ENCODE measurements at places on chromosomes 3 and 15.
A peak's percentile ranks its signal among the peaks of the same experiment; 100 is the strongest.

DNA sequence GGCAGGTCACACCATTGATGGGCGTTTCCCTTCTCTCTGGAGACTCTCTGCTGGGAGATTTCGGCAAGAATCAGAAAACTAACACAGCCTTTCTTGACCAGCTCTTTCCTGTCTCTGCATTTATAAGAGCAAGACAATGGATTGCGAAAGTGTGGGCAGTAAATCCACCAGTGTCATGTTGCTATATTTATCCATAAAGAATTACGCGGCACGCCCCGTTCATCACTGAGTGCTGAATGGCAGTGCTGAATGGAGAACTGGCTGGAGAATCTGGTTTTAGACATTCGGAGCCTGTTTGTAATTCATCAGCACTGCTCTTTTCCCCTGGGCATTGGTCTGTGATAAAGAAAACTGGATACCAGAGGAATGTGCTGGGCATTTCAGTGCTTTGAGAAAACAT is 2.0 kb upstream of the CEMIP start:
- DNase-seq, result peak; percentile 96
- H3K27ac ChIP-seq, result peak overlapping the region; percentile 76
- H3K27me3 ChIP-seq, result no peaks in the 10 kb centered on the region
- H3K36me3 ChIP-seq, result peaks cover 12% of the 10 kb centered on the region
- 0 out of 2 replicates have a peak overlapping the region, but pooled peaks have one; percentile 1 for H3K4me3 ChIP-seq
- H3K4me1 ChIP-seq, result peaks cover 38% of the 10 kb centered on the region

DNA sequence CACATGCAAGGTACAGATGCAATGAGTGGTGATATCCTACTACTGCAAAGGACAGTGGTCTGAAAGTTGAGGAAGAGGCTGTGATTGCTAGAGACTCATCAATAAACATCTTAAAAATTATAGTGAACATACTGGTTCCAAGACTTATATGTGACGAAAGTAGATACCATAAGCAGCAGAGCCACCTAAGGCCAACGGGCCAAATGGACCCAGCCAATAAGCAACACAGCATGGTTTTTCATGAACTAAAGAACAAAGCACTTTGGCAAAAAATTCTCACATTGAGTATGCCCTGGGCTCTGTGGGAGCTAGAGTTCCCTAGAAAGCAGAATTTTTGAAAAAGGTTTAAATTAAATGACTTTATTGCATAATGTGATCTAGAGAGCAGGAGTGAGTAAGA is 272.1 kb downstream of the SI start:
- no peaks in the 10 kb centered on the region for H3K36me3 ChIP-seq
- H3K27me3 ChIP-seq, result no peaks in the 10 kb centered on the region
- H3K4me1 ChIP-seq, result no peaks in the 10 kb centered on the region
- no peak overlapping the region for H3K27ac ChIP-seq
- no peak overlapping the region for H3K4me3 ChIP-seq

DNA sequence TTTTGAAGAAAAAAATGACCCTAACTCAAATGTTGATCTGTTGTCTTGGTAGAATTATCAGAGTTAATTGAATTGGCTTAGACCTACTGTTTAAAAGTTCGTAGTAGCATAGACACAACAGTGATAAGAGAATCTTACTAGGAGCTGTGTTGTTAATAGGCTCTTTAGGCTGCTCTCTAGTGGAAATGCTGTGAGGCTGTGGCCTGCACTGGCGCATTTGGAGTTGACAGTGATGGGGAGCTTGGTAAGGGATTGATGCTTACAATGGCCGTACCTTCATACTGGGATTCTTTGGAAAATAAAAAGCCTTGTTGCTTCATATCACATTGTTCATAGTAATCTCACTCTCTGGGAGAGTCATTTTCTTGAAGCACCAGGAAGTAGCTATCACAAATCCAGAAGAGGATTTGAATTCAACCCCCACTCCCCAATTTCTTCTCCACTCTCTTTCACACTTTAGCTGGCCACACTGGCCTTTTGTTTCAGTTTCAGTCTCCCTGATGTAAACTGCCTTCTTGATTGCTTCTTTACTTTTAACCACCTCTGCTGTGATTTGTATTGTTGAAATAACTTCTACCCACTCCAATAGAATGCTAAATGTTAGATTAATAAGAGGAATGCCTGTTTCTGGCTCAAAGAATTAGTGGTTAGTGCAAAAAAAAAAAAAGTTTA is 56.6 kb downstream of the CEP63 start:
- no peaks in the 10 kb centered on the region for H3K27me3 ChIP-seq
- peaks cover 13% of the 10 kb centered on the region for H3K36me3 ChIP-seq
- H3K27ac ChIP-seq, result no peak overlapping the region
- H3K4me3 ChIP-seq, result no peak overlapping the region
- no peaks in the 10 kb centered on the region for H3K4me1 ChIP-seq

DNA sequence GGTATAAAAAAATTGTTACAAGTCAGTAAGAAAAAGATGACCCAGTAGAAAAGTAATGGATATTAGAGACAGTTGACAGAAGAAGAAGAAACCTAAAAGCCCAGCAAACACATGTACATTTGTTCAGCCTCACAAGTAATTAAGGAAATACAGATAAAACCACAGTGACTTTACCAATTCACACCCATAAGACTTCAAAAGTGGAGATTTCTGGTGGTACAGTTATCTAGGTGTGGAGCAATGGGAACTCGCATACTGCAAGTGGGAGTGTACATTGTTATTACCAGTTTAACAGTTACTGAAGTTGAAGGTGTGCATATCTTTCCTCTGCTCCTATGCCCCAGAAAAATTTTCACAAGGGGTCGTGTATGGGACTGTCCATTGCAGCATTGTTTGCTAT is 18.1 kb upstream of the MAPKBP1 start:
- peaks cover 28% of the 10 kb centered on the region for H3K36me3 ChIP-seq
- H3K27ac ChIP-seq, result no peak overlapping the region
- no peaks in the 10 kb centered on the region for H3K27me3 ChIP-seq
- DNase-seq, result no peak

DNA sequence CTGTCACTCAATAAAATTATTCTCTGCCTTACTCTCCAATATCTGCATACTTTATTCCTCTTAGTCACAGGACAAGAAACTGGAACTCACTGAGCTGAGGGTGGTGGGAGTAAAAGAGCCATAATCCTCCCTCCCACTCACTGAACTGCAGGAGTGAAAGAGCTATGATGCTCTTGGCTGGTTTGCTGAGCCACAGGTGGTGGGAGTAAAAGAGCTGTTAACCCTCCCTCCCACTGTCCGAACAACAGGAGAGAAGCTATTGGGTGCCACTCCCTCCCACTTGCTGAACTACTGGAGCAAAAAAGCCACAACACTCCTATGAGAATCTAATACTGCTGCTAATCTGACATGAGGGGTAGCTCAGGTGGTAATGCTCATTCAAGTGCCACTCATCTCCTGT is 391.0 kb downstream of the NSUN3 start:
- H3K27ac ChIP-seq, result no peak overlapping the region
- H3K4me3 ChIP-seq, result no peak overlapping the region
- H3K27me3 ChIP-seq, result 0 out of 2 replicates have a peak, but pooled peaks cover 4% of the 10 kb centered on the region
- no peak for DNase-seq
- H3K4me1 ChIP-seq, result no peaks in the 10 kb centered on the region

- no peak for DNase-seq
- H3K4me3 ChIP-seq, result no peak overlapping the region
- H3K36me3 ChIP-seq, result no peaks in the 10 kb centered on the region
Measured at GRCh38 chr3:166052440-166052839, 215.2 kb upstream of the BCHE start.

DNA sequence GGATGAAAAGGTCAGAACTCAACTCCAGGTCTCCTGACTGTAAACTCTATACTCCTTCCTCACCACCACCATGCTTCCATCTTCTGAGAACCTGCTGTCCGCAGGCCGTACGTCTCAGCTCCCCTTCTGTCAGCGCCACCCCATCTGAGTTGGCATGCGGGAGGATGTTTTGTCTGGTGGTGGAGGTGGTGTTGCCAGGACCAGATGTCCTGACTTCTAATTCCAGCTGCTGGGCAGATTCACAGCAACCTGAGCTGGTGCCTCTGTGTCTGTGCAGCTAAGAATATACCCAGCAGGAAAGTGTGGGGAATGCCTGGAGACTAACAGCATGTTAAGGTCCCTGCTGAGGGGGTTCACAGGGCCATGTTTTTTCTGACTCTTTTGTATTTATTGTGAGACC is 23.2 kb downstream of the PLA1A start:
- H3K36me3 ChIP-seq, result no peaks in the 10 kb centered on the region
- no peak overlapping the region for H3K4me3 ChIP-seq
- H3K4me1 ChIP-seq, result no peaks in the 10 kb centered on the region
- no peak overlapping the region for H3K27ac ChIP-seq

- H3K27ac ChIP-seq, result no peak overlapping the region
- no peak overlapping the region for H3K4me3 ChIP-seq
- no peaks in the 10 kb centered on the region for H3K36me3 ChIP-seq
- no peak for DNase-seq
Measured at GRCh38 chr3:28210968-28211713, 30.3 kb upstream of the CMC1 start.

DNA sequence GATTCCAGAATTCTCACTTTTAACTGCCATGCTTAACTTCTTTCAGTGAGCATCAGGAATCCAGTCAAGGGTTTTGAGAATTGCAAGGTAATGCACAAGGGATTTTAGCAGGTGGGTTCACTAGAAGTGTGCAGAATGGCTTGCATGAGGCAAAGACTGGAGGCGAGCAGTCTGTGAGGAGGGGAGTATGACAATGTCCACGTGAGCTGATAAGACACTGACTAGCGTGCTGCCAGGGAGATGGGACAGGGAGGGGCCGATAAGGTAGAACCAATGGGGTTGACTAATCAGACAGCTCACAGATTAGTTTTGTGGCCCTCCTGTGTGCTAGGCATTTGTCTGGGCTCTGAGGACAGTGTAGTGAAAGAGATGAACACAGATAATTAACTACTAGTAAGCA is 102.0 kb upstream of the DAZL start:
- H3K27ac ChIP-seq, result no peak overlapping the region
- DNase-seq, result no peak
- peaks cover 9% of the 10 kb centered on the region for H3K4me1 ChIP-seq
- no peaks in the 10 kb centered on the region for H3K27me3 ChIP-seq

- peak; percentile 73 for DNase-seq
- H3K27ac ChIP-seq, result peak overlapping the region; percentile 95
- H3K36me3 ChIP-seq, result no peaks in the 10 kb centered on the region
- peaks cover 51% of the 10 kb centered on the region for H3K4me1 ChIP-seq
Measured at GRCh38 chr3:81728766-81729544, 32.5 kb downstream of the GBE1 start.

GRCh38 chr3:126557415-126557745 is 1.4 kb downstream of the C3orf22 start:
- no peak for DNase-seq
- no peak overlapping the region for H3K27ac ChIP-seq
- no peak overlapping the region for H3K4me3 ChIP-seq
- no peaks in the 10 kb centered on the region for H3K4me1 ChIP-seq
- no peaks in the 10 kb centered on the region for H3K36me3 ChIP-seq

- no peak overlapping the region for H3K4me3 ChIP-seq
- peak; percentile 70 for DNase-seq
- H3K27ac ChIP-seq, result no peak overlapping the region
- peaks cover 12% of the 10 kb centered on the region for H3K36me3 ChIP-seq
- H3K27me3 ChIP-seq, result no peaks in the 10 kb centered on the region
Measured at GRCh38 chr3:179196098-179196497, 47.9 kb downstream of the PIK3CA start.

GRCh38 chr3:42179110-42179725 is 86.8 kb downstream of the CCK start:
- H3K4me3 ChIP-seq, result 0 out of 2 replicates have a peak overlapping the region, but pooled peaks have one; percentile 14
- H3K4me1 ChIP-seq, result peaks cover 22% of the 10 kb centered on the region
- 0 out of 2 replicates have a peak, but pooled peaks cover 6% of the 10 kb centered on the region for H3K36me3 ChIP-seq
- H3K27me3 ChIP-seq, result no peaks in the 10 kb centered on the region
- DNase-seq, result peak; percentile 95

GRCh38 chr3:12141350-12141749 is 17.4 kb downstream of the TIMP4 start:
- H3K27me3 ChIP-seq, result no peaks in the 10 kb centered on the region
- no peak overlapping the region for H3K4me3 ChIP-seq
- H3K27ac ChIP-seq, result no peak overlapping the region
- peaks cover 12% of the 10 kb centered on the region for H3K4me1 ChIP-seq
- H3K36me3 ChIP-seq, result no peaks in the 10 kb centered on the region

- H3K27me3 ChIP-seq, result no peaks in the 10 kb centered on the region
- peak overlapping the region; percentile 18 for H3K4me3 ChIP-seq
- H3K27ac ChIP-seq, result peak overlapping the region; percentile 49
- DNase-seq, result peak; percentile 62
Measured at GRCh38 chr15:35305946-35306345, 220.9 kb upstream of the NANOGP8 start.

DNA sequence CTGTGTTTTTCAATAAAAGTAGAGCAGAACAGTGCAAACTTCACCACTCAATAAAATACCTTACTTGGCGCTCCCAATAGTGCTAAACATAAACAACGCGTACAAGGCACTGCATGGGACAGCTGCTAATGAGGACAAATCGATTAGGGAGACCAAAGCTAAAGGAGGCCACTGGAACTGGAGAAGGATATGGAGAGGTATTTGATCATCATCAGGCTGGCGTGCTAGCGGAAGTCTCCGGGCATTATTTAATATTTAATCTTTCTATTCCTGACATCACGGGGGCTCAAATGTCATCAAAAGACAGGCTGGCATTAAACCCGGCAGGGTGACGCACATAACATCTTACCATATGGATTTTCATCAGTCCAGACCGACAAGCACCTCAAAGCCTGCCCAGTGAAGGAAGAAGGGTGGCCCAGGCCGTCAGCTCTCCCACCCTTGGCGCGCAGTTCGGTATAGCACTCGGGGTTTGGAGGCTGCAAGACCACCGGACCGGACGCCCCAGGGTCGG is 604 bp downstream of the CCPG1 start:
- peak overlapping the region; percentile 91 for H3K27ac ChIP-seq
- peak overlapping the region; percentile 81 for H3K4me3 ChIP-seq
- peaks cover 26% of the 10 kb centered on the region for H3K4me1 ChIP-seq
- H3K36me3 ChIP-seq, result no peaks in the 10 kb centered on the region
- no peaks in the 10 kb centered on the region for H3K27me3 ChIP-seq

DNA sequence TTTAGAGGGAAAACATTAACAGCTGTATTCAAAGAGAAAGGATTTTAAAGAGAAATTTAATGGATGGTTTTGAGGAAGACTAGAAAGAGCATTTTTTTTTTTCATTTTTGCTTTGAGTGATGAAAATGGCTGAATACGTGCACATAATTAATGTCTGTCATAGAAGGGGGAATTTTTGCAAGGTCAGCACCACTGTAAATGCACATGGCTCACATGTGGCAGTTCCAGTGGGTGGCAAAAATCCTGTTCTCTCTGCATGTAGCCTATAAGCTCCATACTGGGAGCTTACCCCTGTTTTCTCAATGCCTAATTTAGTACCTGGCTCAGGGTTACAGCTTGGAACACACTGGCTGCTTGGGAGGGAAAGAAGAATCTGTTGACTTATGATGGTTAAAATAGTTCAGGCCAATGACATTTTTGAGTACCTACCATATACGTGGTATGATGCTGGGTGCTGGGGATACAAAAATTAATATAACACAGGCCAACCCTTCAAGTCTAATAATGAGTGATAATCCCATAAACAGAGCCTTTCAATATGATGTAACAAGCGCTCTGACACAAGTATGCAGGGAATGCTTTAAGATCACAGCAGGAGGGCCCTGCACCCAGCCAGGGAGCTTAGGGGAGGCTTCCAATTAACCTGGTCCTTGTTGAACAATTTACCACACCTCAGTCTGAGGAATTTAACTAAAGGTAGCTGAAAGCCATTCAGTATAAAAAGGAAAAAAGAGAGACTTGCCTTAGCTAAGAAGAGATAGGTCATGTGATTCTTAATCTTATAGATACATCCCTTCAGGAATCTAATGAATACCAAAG is 33.0 kb downstream of the HSPBAP1 start:
- H3K27me3 ChIP-seq, result no peaks in the 10 kb centered on the region
- H3K4me1 ChIP-seq, result peaks cover 10% of the 10 kb centered on the region
- DNase-seq, result no peak
- H3K4me3 ChIP-seq, result no peak overlapping the region

GRCh38 chr15:68821190-68821840 is 620 bp upstream of the ANP32A start:
- DNase-seq, result peak; percentile 34
- H3K27ac ChIP-seq, result no peak overlapping the region
- no peaks in the 10 kb centered on the region for H3K36me3 ChIP-seq
- H3K4me1 ChIP-seq, result peaks cover 12% of the 10 kb centered on the region
